ENCODE measurements at places on chromosomes 16 and 17.

DNA sequence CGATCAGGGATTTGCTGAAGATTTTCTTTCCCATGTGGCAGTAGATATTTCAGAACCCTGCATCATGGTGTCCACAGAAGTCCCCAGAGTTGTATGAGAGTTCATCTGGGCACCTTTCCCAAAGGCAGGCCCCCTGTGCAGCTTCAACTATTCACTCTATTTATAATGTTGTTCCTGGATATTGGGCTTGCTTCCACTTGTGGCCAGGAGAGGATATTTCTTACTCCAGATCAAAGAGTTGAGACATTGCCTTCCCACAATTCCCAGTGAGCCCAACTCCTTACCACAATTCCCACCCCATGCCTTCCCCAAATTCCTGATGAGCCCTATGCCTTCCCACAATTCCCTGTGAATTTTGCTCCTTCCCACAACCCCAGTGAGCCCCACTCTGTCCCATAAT lies 206.9 kb downstream of the WWOX start:
- no peak for DNase-seq

- no peak for DNase-seq
These were observed 23.0 kb downstream of the NSMCE1 start for GRCh38 chr16:27245276-27246172.

- DNase-seq: no peak
These were observed 42.7 kb downstream of the TNRC6C start for GRCh38 chr17:78001182-78001581.

DNA sequence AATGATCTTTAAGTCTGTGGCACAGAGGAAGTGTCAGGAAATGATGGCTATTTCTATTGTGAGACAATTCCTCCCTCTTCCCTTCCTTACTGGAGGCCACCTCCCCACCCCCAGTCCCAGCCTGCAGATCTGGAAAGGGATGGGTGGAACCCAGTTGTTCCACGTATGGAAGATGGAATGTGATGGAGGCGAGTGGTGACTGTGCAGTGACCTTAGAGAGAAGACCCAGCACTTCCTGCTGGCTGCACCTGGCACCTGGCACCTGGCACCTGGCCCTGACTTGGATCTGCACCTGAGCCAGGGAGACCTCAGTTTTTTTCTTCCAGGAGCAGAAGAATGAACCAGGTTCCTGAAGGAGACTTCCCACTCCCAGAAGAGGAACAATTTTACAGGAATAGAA lies 33.0 kb upstream of the TMC5 start:
- no peak for DNase-seq

DNA sequence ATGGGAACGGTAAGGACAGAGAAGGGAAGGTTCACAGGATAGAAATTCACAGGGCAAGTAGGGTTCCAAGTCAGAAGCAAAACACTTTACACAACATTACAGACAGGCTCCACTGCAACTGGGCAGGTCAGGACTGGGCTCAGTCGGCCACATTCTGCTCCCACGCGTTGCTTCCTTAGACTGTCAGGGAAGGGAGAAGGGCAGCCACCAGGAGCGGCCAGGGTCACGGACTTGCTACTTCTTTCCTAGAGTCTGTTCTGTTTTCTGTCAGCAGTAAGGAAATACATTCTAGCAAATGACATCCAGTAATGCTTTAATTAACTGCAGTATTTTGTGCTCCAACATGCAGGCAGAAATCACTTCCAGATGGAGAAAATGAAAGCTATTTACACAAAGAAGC lies 160.3 kb upstream of the RPH3AL start:
- no peak for DNase-seq

- no peak for DNase-seq
These were observed 1.1 kb upstream of the AKTIP start for GRCh38 chr16:53503991-53504663.

DNA sequence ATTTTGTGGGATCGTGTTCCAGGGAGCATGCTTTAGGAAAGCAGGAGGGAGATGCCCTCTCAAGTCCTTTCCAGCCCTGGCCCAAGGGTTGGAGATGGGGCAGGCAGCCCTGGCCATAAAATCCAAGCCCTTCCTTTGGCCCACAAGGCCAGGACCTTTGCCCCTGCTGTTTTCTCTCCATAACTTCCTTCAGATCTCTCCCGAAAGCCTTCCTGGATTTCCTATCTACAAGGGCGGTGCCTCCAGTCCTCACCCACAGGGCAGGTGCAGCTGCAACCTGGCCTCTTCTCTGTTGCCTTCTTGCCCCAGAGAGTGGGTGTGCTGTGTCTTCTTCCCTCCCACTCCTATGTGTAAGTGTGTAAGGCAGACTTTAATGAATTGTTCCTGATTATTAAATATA lies 8.5 kb upstream of the PDP2 start:
- DNase-seq: no peak

- DNase-seq: no peak
These were observed 5.3 kb downstream of the CA7 start for GRCh38 chr16:66849549-66849948.

- DNase-seq: no peak
These were observed 39.9 kb downstream of the SNX29 start for GRCh38 chr16:12016291-12016947.

GRCh38 chr16:67993207-67994039 lies 5.9 kb downstream of the DPEP2 start:
- peak; percentile 73 for DNase-seq

DNA sequence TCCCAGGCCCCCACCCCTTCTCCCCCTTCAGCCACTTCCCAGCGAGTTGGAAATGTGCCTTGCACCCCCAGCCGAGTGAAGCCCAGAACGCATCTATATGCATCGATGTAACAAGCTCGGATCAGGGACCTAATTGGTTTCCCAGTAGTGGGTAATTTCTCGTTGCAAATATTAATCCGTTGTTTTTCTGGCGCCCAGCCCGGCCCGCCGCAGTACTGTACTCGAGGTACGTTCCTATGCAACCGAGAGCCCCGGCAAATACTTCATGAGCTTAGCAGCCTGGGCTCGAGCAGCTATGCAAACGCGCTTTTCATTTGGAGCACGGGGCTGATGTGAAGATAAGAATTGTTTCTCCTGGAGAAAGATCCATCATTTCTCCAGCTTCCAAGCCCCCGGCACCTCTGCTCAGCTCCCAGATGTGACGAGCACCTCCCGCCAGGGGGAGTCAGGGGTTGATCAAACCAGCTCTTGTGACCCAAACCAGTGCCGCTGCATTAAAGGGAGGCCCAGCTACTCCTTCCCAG lies 229.8 kb downstream of the KATNIP start:
- no peak for DNase-seq

DNA sequence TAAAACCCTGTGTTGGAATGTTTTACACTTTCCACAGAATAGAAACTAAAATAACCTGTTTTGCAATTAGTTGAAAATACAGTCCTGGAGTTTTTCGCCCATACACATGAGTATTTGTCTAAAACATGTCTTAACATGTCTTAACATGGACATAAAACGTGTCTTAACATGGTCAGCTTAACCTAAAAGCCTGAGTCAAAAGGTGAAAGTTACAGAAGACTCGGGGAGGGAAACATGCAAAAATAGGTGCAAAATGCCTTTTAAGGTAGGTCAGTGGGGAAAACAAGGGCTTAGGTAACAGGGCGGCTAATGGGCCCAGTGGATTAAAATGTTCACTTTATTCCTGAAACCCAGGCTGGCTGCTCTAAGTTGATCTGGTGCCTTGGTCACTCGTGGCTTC lies 56.1 kb upstream of the RBL2 start:
- no peak for DNase-seq

- DNase-seq: no peak
These were observed 16.9 kb downstream of the GRIN2C start for GRCh38 chr17:74842599-74843351.

GRCh38 chr17:1322014-1322428 lies 42.6 kb downstream of the TRARG1 start:
- DNase-seq: no peak

DNA sequence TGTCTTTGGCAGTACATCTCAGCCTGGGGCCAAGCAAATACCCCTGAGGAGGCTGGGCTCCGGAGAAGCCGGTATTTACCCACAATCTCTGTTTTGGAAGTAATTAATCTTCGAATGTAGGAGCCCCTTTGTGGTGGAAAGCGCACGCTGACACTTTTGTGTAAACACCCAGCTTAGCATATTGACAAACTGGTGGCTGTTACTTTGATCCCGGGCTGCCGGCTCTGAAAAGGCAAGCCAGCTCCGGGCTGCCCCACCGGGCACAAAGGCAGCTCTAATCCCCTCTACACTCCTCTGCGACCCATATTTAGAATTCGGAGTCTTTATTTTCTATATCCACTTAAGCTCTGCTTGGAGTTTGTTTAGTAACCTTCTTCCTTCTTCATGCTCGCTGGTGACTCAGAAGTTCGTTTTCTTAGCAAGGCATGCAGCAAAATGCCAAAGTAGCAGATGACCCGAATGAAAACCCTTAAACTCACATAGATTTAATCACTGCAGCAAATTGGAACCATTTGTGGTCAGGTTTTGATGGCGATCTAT lies 144.0 kb upstream of the IRX3 start:
- no peak for DNase-seq

DNA sequence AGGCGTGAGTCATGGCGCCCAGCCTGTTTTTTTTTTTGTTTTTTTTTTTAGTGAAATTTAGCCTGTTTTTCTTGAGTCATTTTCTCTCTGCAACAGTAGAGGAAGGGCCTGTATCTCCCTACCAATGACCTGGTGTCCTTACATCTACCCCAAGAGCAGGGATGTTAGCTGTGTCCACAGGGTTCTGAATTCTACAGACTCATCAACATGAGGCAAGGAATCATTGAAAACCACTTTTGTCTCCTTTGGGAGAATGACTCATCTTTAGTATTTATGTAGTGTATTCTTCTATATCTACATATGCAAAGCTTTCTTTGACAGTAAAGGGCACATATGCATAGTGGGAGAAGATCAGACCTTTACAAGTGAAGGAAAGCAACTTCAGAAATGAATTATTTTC lies 105.3 kb downstream of the SPECC1 start:
- no peak for DNase-seq

- no peak for DNase-seq
These were observed 3.5 kb upstream of the UBALD2 start for GRCh38 chr17:76261421-76262215.

DNA sequence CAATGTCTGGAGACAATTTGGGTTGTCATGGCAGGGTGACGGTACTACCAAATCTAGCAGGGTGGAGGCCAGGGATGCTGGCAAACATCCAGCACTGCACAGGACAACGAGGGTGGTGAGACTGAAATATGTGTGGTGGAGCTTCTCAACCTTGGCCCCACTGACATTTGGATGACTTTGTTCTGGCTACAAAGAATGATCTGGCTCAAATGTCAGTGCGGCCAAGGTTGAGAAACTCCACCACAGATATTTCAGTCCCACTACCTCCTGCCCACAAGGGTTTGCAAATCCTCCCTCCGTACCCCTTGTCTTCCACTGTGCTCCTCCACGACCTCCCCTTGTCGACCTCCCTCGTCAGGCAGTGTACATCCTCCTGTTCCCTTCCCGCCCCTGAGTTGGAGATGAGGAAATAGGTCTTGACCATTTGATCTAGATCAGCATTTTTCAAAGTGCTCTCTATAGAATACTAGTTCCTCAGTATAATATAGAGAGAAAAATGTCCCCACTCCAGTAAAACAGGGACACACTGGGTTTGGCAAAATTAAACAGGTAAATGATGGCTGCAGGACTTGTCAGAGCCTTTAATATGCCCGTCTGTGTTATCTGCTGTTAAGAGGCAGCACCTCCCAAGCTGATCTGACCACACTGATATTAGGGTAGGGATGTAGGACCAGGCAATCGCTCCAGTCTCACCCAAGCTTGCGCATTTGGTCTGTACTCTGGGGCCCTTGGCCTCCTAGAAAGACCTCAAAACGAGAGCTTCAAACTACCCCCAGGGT lies 6.8 kb downstream of the OSGIN1 start:
- DNase-seq: no peak

GRCh38 chr17:40355804-40356758 lies 8.5 kb downstream of the GJD3 start:
- no peak for DNase-seq

GRCh38 chr16:66885491-66885890 lies 5.2 kb downstream of the PDP2 start:
- no peak for DNase-seq

DNA sequence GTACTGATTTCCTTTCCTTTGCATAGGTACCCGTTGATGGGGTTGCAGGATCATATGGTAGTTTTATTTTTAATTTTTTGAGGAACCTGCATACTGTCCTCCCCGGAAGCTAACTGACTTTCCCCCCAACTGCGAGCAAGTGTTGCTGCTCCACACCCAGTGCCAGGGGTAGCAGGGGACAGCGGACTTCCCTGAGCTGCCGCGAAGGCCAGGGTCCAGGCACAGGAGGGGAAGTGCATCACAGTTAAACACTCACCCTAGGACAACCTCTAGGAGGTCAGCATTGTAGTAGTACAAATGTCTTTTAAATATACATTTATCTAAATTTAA lies 201.7 kb downstream of the NPIPB11 start:
- DNase-seq: no peak

DNA sequence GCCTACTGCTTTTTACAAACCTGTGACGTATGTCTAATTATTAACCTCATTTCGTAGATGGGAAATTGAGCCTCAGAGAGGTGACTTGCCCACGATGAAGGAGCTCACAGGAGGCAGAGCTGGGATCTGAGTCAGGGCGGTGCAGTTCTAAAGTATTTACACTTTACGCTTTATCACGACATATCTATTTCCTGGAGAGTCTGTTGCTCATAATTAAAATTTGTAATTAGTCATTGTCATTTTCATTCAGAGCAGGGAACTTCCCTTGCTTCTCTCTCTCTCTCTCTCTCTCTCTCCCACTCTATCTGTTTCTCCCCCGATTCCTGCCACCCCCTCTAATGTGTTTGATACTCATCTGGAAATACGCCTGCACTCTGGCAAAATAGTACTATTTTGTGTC lies 5.9 kb downstream of the SLC5A11 start:
- no peak for DNase-seq

- DNase-seq: no peak
These were observed 60.2 kb downstream of the SHISA9 start for GRCh38 chr16:12961626-12962025.

- no peak for DNase-seq
These were observed 4.5 kb upstream of the BRCA1 start for GRCh38 chr17:43129671-43130010.

- DNase-seq: no peak
These were observed 52.3 kb downstream of the RPTOR start for GRCh38 chr17:80596760-80597608.

- DNase-seq: no peak
These were observed 92.7 kb upstream of the NOL11 start for GRCh38 chr17:67624886-67625656.

DNA sequence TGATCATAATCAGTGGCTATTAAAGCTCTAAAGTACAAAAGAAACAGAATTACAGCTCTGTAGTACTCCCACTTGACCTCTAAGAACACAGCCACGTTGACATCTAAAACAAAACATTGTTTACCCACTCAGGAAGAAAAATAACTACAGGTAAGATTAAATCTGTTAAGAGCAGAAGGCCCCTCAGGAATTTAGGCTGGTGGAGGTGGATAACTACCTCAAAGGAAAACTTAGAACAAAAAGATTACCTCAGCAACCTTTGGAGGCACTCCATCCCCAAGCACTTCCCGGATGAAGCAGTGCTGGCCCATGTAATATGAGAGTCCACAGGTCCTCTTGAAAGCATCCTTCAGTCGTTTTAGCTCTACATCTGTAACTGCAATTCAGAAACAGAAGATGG lies 46.7 kb downstream of the USP32 start:
- no peak for DNase-seq

- DNase-seq: no peak
These were observed 250.0 kb downstream of the PRKCA start for GRCh38 chr17:66552371-66552770.
